ENCODE measurements at places on chromosomes 16 and 17.

- DNase-seq: no peak
These were observed 113.3 kb upstream of the CA10 start for GRCh38 chr17:52271781-52272180.

DNA sequence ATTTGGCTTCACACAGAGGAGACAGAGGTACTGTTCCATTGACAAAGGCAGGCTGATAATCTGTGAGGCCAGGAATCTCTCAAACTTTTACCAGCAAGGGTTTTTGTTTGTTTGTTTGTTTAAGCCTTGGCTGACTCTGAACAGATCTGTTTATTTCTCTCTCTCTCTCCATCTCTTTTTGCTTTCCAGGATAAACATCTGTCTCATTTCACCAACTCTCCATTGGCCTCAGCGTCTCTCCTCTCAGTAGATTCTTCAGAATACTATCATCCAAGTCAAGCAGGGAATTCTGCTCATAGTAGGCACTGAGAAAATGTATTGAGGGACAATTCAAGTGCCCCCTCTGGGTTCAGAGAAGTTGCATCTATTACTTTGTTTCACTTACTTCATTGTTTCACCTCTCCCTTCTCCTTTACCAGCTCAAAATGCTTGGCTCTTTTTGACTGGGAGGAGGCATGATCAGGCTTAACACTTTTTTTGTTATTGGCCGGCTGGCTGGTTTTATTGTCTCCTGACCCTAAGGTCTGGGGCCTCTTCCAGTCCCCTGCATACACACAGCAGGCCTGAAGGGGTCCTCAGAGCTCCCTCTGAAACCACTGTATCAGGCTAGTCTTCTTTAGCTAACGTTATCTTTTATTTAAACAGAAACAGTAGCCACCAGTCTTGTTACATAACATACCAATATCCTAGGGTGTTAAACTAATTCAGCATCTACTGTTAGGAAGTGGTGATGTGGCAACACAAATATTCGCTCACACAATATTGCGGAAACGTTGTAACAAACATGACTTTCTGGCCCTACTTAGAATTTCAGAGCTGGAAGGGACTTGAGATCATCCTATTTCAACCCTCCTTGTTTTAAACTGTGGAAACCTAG lies 2.0 kb upstream of the YPEL2 start:
- DNase-seq: peak; percentile 51

GRCh38 chr17:35809855-35810461 lies 674 bp downstream of the TAF15 start:
- no peak for DNase-seq

GRCh38 chr17:27566671-27567562 lies 64.1 kb upstream of the LGALS9 start:
- DNase-seq: no peak

GRCh38 chr16:12025472-12025871 lies 48.9 kb downstream of the SNX29 start:
- DNase-seq: no peak
